Left forelimb (tissue), 1 donor: ENCODE measurements at places on chromosomes 5 and 9.

- DNase-seq, result no peak
Observed at GRCh38 chr5:60360355-60360754, 339.6 kb downstream of the DEPDC1B start.

DNA sequence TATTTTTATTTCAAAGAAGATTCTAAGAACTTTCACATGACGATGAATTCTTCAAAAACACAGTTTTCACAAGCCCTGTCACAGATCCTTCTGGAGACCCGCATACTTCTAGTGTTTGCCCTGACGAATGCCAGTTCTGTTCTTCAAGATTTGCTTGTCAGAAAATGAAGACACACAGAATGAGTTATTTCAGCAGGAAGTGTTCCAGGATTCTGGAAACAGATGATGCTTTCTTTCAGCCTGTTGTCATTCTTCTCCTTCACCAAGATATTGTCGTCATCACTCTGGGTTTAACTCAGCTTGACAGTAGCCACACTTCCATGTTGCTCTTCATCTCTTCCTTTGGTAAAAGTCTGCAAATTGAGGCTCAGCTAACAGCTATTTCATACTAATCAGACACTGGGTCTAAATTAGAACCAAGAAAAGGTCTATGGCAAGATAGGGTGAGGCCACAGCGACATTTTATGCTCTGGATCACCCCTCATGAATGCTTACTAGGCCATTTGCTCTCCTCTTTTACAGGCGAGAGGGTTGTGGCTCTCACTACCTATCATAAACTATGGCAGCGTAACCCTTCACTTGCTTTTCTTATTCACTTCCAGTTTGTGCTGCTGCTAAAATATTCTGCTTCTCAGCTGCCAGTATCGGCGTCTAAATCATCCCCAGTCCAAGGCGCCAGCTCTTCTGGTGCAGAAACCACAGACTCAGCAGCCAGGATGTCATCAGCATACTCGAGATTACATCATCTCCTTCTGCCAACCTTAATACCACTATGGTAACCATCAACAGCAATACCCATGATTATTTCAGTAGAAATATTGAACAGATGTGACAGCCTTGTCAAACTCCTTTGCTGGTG, 159.6 kb upstream of the TBCA start:
- no peak for DNase-seq

- no peak for DNase-seq
Observed at GRCh38 chr9:78253285-78253684, 17.4 kb downstream of the CEP78 start.

DNA sequence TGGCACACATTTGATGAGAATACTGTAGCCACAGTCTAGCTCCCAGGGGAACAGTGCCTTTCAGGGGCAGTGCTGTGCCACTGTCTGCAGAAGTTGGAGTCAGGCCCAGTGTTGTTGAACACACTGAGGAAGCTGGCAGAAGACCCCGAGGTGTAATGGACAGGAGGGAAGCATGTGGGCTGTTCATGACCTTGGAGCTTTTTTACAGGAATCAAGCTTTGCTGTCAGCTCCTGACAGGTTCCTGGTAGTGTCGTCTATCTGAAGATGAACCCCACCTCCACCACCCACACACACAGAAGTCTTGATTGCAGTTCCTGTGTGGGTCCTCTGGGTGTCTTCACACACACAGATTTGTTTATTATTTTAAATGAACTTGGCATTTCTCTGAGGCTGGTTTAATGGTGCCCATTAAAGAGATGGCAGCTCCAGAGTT, 40.3 kb upstream of the TNFAIP8 start:
- no peak for DNase-seq

- DNase-seq, result no peak
Observed at GRCh38 chr9:87389936-87390335, 107.7 kb upstream of the DAPK1 start.

GRCh38 chr9:14561929-14562405, 131.3 kb downstream of the ZDHHC21 start:
- DNase-seq, result no peak

- no peak for DNase-seq
Observed at GRCh38 chr5:171571663-171572062, 152.2 kb downstream of the FGF18 start.

GRCh38 chr9:89234205-89235067, 55.8 kb upstream of the SHC3 start:
- DNase-seq, result no peak

GRCh38 chr5:61559146-61559545, 227.1 kb downstream of the ZSWIM6 start:
- no peak for DNase-seq

DNA sequence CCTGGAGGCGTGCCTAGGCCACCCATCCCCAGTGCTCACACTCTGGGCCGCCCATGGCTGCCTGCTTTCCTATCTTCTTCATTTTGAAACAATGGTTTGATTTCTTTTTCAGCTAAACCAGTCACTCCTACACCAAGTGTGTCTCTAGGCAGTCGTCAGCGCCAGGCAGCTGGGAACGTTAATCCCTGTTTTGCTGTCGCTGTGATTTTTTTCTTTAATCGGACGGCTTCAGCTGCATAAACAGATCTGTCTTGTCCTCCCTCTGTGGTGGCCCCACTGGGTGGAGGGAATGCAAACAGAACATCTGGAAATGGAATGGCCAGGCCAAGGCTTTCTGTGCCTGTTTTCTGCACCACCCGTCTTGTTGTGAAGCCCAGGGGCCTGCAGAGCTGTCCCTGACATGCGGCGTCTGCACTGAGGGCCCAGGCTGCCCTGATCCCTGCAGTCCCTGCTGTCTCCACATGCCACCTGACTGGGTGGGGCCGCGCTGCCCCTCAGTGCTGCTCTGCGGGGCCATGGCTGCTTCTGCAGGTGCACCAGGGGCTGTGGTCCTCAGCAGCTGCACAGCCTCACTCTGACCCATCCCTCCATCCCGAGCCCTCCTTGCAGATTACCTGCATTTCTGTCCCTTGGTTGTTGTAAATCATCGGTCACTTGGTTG, 51.5 kb downstream of the WNK2 start:
- no peak for DNase-seq

DNA sequence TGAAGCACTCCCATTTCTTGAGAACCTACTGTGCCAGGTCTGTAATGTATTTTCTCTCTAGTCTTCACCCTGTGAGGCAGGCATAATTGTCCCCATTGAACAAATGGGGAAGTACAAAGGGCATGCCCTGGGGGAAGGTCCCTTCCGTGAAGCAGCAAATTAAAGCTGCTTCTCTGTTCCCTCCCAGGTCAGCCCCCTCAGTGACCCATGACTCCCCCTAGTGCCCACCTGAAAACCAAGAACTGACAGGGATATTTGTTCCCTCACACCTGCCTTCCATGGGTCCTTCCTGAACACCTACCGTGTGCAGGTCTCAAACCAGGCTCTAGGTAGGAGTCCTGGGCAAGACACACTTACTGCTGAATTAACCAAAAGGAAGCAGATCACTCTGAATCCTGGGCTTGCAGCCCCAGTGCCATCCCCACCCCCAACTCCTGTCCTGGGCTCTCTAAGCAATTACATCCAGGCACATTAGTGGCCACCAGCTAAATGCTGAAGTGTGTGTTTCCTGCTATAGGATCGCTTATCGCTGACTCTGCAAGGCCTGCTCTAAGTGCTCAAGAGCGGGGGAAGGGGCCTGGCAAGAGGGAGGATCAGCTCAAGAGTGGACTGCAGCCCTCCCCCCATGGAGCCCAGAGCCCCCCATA, 254.8 kb downstream of the CDK5RAP2 start:
- DNase-seq, result no peak

GRCh38 chr5:142095651-142096330, 12.8 kb upstream of the NDFIP1 start:
- DNase-seq, result no peak

- no peak for DNase-seq
Observed at GRCh38 chr5:143196601-143197259, 206.8 kb downstream of the NR3C1 start.

- no peak for DNase-seq
Observed at GRCh38 chr9:1514776-1515363, 464.7 kb downstream of the DMRT2 start.

DNA sequence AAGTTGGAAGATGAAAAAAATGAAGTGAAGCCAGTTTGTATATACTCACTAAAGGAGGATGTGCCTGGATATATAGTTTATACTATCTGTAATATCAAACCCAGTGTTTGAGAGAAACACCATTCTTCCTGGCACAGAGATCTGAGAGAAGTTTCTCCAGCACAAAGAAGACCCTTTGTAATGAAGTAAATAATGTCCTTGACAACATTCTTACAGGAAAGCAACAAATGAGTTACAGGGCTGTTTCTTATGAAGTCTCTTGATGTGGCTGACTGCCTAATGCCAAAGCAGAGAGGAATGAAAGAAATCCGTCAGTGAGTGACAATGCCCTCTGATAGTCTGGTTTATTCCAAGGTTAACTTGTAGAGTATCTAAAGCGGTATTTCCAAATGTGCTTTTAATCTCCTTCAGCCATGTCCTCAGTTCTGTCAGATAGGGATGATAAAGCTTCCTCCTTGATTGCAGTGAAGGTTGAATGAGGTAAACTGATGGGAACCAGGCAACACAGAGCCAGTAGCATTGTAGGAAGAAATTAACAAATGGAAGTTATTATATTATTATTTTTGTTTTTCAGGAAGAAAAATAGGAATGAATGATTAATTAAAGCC, 123.1 kb upstream of the ZNF608 start:
- DNase-seq, result no peak

- no peak for DNase-seq
Observed at GRCh38 chr5:106205916-106206571, 1464.7 kb downstream of the EFNA5 start.

DNA sequence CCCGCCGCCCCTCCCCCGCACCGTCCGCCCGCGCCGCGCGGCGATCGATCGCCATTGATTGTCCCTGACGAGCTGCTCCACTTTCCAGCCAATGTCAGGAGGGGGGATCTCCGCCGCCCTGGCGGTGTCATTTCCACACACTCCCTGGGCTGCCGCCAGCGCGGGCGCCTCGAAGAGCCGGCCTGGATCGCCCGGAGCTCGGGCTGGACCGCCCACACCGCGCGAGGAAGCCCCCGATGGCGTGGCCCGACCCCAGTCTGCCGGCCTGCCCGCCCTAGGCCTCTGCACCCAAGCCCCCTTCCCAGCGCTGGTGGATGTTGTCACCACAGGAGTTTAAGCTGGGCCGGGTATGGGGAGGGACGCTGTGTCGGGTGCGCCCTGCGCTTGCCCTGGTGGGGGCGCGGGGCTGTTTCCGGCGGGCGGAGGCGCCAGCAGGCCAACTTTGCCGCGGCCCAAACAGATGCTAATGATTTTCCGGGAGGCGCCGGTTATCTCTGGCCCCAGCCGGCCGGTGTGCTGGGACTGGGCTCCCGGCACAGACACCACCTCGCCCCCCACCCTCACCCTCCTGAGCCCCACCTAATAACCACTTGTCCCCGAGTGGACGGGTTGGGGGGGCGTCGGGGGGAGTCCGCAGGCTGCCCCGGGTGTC, 10.6 kb upstream of the CXXC5 start:
- peak; percentile 96 for DNase-seq

DNA sequence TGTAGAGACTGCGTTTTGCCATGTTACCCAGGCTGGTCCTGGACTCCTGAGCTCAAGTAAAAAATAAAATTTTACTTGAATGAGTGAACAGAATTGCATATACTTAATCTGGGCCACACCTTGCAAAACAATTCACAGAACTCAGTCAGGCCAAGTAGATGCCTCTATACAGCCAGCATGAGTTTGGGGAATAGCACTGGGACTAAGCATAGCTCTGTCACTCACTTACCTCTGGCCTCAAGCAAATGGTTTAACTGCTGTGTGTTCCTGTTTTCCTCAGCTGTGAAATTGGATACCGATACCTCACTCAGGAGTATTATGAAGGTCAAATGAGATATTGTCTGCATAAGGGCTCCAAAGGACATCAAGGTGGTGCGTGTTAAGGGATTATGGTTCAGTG, 10.9 kb upstream of the FRMPD1 start:
- no peak for DNase-seq

- DNase-seq, result no peak
Observed at GRCh38 chr9:82894548-82894947, 168.4 kb downstream of the RASEF start.

DNA sequence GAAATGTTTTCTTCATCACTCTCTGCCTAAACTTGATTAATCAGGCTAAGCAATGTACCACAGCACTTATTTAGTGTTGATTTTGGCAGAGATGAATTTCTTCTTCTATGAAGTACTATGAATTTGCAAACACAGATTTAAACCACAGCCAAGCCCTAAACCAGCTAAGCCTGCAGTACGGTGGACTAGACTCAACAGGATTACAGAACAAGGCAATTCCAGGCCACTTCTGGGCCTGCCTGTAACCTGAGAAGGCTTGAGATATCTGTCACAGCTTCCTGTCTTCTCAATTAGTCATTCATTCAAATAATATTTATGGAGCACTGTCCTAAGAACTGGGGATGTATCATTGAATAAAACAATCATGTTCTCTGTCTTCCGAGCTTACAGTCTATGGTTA, 32.4 kb upstream of the CAST start:
- no peak for DNase-seq

- no peak for DNase-seq
Observed at GRCh38 chr9:5951686-5952211, 61.1 kb downstream of the MLANA start.

DNA sequence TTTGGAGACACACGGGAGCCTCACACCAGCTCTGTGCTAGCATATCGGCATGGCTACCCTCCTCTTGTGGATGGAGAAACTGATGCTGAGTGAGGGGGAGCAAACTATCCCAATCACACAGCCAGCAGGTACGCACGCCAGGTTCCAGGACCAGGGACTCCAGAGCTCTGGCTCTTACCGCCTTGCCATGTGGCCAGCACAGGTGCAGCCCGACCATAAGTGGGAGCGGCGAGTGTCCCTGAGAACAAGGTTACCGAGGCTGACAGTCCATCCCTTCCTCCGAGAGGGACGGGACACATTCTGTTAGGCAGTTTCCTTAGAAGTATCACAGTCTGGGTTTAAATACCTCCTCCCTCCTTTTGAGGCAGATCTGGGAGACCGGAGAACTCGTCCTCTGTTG, 86.0 kb downstream of the PAX5 start:
- DNase-seq, result peak; percentile 61

DNA sequence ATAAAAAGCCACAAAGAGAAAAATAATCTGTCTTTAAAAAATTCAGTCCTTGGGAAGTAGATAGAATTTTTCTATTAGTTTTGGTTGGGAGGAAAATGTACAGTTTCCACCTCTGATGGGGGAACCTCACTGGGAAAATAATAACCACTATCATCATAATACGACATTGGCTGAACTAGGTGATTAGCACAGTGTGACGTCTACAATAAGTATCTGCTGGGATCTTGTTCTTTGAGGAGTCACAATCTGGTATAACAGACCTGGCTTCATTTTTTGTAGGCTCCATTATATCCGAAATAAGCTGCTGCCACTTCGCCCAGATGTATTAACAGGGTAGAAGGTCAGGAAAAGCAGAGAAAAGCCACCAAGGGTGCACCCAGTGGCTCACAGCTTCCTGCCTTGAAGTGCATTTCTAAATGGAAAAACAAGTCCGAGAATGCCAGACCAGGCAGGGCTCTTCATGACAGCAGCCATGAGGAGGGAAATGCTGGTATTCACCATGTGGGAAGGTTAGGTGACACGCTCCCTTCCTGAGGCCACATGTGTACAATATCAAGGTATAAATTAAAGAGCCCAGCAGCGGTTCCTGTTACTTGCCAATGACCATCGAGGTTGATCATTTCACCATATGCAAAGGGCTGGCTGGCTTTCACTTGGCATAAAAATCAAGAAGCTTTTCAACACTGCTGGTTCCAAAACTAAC, 152.8 kb downstream of the PRELID2 start:
- DNase-seq, result no peak

GRCh38 chr9:792331-793260, 48.9 kb upstream of the DMRT1 start:
- DNase-seq, result no peak
